Liver (tissue), 10 donors: ENCODE measurements at places on chromosomes 13 and 19.

DNA sequence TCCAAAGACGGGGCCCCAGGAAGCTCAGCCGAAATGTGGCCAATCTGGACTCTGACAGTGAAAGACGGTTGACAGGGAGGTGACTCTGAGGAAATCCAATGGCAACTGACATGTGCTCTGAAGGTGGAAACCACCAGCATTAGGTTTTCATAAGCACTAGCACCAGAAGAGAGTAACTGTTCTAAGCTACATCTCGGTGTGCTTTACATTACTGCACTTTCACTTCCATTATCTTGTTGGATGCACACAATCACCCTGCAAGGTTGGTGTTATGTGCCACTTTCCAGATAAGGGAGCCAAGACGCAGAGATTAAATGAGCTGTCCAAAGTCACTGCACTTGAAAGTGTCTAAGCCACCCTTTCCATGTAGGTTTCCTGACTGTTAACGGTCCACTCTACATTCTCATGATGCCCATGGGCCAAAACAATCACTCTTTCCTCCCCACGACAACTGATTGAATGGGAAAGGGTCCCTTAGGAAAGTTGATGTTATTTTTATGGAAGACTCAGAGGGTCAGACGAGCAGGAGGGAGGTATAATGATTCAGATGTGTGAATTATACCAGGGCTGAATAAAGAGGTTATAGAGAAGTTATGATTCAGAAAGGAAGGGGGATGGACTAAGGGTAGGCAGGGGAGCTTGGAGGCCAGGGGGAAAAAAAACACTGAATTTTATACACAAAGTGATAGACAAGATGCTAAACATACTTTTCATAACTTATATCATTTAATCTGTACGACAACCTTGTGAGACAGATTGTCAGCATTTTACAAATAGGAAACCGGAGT lies 52.8 kb downstream of the RUBCNL start:
- no peak for DNase-seq

DNA sequence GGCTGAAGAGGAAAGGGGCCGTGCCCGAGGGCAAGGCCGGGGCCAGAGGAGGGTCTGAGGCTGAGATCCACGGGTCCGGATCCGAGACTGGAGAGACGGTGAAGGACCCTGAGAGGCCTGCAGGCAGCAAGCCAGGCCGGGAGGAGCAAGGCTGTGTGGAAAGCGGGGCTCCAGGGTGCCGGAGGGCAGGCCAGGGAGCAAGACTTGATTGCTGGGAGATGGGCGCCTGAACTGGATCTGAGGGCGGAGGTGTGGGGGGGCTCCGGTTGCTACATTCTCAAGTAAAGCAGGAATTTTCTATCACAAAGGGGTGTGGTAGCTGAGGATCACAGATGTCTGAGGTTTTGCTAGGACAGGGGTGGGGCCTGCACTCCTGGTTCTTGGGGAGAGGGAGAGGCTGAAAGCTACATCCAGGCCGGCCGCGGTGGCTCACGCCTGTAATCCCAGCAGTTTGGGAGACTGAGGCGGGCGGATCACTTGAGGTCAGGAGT lies 3.8 kb downstream of the MAMSTR start:
- no peak for DNase-seq

GRCh38 chr13:36887758-36888521 lies 32.1 kb downstream of the SMAD9 start:
- DNase-seq, result no peak

DNA sequence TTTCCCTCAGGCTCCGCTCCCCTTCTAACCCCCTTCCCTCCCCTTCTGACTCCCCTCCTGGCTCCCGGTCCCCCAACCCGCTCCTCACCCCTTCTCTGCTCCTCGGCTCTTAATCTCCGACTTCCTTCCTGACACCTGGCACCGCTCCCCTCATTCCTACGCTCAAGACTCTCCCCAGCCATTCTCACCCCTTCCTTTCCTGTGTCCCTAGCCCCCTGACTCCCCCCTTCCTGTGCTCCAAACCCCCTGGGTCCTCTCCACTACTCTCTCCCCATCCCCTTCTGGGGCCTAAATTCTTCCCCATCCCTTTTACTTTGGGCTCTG lies 658 bp downstream of the CLPP start:
- DNase-seq, result no peak

DNA sequence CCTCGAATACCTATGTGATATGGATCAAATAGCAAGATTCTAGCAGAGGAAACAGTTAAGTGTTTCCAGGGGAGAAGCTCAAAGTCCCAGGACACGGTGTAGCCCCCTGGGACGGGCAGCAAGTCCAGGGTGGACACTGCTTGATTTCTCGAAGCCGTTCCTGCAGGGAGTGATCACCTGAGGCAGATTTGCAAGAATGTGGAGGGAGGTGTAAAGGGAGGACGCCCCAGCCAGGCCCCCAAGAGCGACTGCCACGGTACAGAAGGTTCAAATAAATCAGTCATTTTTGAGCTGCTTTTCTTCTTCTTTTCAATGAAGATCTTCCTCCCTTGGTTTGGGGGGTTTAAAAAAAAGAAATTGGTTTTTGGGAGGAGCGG lies 41.4 kb downstream of the KLF2 start:
- no peak for DNase-seq

- no peak for DNase-seq
Observed at GRCh38 chr13:44904967-44905366, 84.3 kb downstream of the NUFIP1 start.
